BE2C (cell line): ENCODE measurements at places on chromosomes 1 and 21.
A peak's percentile ranks its signal among the peaks of the same experiment; 100 is the strongest.

GRCh38 chr1:1433804-1434130, 1.7 kb upstream of the VWA1 start:
- DNase-seq = peak; percentile 30

DNA sequence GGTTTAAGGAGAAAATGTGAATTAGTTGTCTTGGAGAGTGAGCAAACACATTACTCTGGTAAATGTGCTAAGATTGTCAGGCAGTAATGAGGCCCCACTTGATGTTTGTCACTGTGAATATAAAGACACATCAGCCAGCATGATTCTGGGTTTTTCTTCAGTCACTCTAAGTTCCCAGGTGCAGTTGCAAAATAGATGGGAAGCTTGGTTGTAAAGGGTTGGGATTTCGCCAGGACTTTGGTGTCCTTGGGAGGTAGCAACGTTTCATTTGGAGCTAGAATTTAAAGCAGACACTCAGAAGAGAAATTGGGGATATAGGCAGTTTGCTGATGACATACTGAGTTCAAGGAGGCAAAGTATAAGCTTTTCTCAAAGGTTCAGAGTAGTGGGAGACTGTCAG, 154.3 kb downstream of the MAST2 start:
- DNase-seq = no peak

- no peak for DNase-seq
Measured at GRCh38 chr1:109637446-109637845, 17.8 kb downstream of the AMPD2 start.

- DNase-seq = peak; percentile 5
Measured at GRCh38 chr1:35220976-35221375, 28.0 kb upstream of the SFPQ start.

- DNase-seq = no peak
Measured at GRCh38 chr21:29511096-29511495, 212.4 kb downstream of the BACH1 start.

- no peak for DNase-seq
Measured at GRCh38 chr1:71618766-71619530, 538.1 kb upstream of the ZRANB2 start.

DNA sequence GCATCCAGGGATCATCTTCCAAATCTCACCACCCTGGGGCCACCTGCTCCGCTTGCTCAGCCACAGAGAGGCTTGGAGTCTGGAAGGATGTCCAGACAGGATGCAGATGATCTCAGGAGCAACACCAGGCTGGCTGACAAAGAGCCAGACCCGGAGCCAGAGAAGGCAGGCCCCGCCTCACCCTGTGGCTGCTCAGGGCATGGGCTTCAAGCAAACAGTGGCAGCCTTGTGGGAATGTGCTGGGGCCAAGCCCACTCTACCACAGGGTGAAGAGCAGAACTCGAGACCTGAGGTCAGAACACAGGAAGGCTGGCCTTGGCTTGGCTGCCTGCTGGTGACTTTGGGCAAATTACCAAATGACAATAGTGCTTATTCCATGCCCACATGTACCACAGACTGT, 45.5 kb downstream of the MRPL37 start:
- DNase-seq = no peak

DNA sequence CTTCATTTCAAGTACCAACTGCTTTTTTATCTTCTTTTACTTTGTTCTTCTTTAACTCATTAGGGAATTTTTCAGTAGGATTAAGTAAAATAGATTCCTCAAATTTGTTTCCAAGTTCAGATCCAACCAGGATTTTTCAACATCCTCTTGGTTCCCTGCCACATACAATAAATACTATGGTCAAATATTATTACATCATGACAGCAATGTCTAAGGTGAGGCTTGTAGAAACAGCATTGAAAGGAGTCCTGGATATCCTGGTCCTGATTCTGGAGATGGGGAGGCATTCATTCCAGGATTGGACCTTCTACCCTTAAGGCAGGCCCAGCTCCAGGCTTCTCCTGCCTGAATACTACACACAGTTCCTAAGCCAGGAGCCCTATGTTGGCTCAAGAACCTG, 80.2 kb upstream of the F3 start:
- DNase-seq = no peak

GRCh38 chr1:230680300-230681025, 33.5 kb downstream of the AGT start:
- DNase-seq = no peak

GRCh38 chr1:157139052-157139715, 989 bp upstream of the ETV3 start:
- no peak for DNase-seq

GRCh38 chr1:204232526-204232925, 18.7 kb upstream of the GOLT1A start:
- DNase-seq = no peak

- no peak for DNase-seq
Measured at GRCh38 chr21:29827236-29827635, 112.6 kb downstream of the GRIK1 start.

DNA sequence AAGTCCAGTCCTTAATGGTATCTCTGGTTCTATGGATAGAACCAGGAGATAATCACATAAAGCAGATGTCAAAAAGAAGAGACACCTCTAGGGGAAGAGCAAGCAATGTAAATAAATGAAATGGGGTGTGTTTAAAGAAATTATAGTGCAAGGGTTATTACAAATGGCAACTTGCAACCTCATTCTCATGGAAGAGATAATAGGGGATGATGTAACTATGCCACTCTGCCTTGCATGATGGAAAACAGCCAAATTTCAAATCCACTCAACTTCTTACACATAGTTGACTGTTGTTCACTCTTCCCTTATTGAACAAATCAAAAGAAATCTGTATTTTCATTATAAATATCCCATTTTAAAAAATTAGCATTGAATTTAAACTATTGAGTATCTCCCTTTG, 274.0 kb upstream of the TMPRSS15 start:
- no peak for DNase-seq

GRCh38 chr1:78902641-78903040, 103.9 kb downstream of the ADGRL4 start:
- no peak for DNase-seq

- peak; percentile 63 for DNase-seq
Measured at GRCh38 chr1:31155216-31155806, 84.4 kb downstream of the NKAIN1 start.

DNA sequence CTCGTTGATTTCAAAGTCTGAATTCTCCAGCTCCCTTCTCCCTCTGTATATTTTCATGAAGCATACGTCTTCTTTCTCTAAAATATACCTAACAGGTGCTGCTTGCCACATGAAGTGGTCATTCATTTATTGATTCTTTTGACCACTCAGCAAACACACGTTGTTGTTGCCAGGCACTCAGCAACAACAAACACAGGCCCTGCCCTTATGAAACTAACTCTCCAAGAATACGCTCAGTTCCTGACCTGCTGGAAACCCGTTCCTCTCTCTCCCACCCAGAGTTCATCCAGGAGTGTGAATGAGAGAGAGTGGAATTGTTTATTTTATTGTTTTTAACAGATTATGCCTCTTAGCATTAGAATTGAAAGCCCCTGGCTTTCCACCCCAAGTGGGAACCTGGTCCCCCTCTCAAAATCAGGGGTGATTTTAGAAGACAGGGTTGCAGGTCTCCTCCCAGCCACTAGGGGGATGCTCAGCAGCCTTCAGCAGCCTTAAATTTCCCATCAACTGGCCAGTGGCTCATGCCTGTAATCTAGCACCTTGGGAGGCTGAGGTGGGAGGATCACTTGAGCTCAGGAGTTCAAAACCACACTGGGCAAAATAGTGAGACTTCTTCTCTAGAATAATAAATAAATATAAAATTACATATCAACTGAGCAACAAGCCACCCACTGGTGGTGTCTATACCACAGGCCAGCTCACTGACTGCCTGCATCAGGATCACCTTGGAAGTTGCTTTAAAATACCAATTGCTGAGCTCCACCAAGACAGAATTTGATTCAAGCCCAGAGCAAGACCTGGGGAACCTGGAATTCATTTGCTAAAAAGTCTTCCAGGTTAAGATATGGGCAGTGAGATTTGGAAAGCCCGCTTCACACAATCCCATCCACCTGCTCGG, 181.0 kb upstream of the KLHDC7A start:
- no peak for DNase-seq

- no peak for DNase-seq
Measured at GRCh38 chr21:42389449-42389835, 6.4 kb downstream of the TMPRSS3 start.

DNA sequence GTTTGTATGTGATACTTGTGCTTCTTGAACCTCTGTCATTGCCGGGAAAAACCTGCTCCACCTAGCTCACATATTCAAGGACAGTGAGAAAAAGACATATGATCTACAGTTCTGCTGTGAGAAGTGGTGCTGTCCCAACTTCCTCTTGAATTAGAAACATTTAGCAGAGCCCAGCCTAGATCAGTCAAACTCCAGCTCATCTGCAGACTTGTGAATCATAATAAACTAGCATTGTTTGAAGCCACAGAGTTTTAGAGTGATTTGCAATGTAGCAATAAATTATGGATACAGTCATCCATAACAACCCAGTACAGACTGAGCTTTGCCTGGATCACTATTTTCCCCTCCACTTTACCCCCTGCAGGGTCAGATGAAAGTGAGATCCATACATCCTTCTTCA, 497.8 kb downstream of the PLA2G4A start:
- DNase-seq = no peak

GRCh38 chr1:89753761-89754160, 67.1 kb upstream of the LRRC8D start:
- no peak for DNase-seq

GRCh38 chr1:192563129-192563528, 12.4 kb upstream of the RGS1 start:
- no peak for DNase-seq

DNA sequence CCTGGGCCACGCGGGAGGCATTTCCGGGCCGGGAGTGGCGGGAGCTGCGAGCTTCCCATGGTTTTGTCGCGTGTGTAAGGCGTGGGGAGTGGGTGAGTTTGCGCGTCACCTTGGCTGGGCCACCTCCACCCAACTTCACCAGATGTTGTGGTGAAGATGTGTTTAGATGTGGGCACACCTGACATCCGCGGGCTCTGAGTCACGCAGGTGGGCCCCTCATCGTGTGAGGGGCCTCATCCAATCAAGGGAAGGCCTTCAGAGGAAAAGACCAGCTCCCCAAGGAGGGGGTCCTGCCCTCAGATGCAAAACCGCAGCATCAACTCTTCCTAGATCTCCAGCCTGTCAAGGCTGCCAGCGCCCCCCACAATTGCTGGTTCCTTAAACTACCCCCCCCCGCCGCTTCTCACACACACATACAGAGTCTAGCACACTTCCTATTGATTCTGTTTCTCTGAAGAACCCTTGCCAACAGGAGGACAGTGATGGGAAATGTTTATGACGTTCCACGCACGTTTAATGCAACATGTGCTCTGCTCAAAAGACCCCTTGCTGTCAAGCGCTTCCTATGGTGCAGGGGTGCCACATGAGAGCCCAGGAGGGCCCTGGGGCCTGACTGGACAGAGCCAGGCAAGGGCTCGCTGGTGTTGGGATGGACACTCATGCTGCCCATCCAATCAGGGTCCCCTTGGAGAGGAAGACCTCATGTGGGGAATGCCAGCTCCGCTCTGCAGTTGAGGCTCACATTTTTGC, 11.9 kb downstream of the ACTRT2 start:
- DNase-seq = no peak

- DNase-seq = peak; percentile 72
Measured at GRCh38 chr1:39898648-39899603, 2.8 kb downstream of the MYCL start.

- DNase-seq = no peak
Measured at GRCh38 chr1:244137725-244138124, 86.6 kb downstream of the ZBTB18 start.

DNA sequence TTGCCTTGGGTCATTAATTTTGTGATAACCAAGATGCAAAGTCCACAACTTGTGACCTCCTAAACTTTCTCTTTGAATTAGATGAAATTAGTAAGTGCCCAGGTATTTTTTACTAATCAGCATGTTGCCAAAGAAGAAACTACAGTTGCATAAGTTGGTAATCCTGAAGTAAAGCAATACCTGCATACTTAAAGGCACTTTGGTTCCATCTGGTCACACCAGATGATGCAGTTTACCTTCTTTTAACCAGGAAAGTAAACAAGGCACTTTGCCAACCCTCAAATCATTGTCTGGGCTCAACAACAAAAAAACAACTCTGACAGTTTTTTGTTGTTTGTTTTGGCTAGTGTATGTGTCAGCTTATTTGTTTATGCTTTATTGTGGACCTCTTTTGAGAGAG, 55.5 kb upstream of the DYNLT5 start:
- DNase-seq = no peak

DNA sequence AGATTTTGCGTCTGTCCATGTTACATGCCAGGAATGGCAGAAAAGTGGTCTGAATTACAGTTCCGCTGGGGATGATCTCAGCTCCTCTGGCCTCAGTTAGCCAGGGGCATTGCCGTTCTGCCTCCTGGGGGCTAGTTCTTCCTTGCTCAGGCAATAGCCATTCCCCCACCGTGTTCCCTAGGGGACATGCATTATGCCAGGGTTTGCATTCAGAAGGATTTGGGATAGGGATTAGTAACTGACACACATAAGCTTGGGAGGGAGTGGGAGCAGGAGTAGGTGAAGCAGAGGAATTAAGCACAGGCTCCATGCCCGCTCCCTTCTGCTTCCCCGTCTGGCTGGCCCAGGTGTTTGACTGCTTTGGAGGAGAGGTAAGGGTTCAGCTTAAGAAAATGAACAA, 12.7 kb downstream of the LRRC71 start:
- DNase-seq = no peak

DNA sequence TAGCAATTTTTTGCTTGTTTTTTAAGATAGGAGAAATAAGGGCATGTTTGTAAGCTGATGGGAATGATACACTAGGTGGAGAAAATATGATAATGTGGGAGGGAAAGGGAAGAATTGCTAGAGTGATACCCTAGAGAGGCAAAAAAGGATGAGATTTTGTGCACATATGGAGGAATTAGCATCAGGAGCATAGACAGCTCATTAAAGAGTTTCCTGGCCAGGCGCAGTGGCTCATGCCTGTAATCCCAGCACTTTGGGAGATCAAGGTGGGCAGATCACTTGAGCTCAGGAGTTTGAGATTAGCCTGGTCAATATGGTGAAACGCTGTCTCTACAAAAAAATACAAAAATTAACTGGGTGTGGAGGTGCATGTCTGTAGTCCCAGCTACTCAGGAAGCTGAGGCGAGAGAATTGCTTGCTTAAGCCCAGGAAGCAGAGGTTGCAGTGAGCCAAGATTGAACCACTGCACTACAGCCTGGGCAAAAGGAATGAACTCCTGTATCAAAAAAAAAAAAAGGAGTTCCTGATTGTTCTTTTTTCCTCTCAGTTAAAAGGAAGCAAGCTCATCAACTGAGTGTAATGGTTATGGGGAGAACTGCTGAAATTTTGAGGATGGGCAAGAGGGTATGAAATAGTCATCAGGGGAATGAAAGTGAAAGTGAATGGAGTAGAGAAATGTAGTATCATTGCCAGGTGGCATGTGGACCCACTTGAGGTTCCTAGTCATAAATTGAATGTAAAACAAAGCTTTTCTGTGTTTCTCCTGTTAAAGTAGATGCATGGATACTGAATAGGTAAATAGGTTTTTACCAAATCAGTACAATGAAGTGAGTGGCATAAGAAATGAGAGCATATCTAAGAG, 35.5 kb downstream of the SH3GLB1 start:
- no peak for DNase-seq

DNA sequence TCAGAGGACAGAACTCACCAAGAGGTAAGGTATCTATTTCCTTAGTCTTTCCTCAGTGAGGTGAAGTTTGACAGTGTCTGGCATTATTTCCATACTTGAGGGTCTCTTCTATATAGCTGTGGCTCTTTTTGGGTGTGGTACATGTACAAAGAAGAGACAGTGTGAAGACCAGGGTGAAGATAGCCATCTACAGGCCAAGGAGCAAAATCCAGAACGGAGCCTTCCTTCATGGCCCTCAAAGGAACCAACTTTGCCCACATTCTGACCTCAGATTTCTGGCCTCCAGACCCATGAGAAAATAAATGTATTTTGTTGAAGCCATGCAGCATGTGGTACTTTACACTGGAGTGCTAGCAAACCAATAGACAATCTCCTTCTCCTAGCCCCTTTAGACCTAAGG, 858.5 kb upstream of the B3GALT2 start:
- no peak for DNase-seq
